ENCODE measurements at places on chromosomes 3 and 15.

DNA sequence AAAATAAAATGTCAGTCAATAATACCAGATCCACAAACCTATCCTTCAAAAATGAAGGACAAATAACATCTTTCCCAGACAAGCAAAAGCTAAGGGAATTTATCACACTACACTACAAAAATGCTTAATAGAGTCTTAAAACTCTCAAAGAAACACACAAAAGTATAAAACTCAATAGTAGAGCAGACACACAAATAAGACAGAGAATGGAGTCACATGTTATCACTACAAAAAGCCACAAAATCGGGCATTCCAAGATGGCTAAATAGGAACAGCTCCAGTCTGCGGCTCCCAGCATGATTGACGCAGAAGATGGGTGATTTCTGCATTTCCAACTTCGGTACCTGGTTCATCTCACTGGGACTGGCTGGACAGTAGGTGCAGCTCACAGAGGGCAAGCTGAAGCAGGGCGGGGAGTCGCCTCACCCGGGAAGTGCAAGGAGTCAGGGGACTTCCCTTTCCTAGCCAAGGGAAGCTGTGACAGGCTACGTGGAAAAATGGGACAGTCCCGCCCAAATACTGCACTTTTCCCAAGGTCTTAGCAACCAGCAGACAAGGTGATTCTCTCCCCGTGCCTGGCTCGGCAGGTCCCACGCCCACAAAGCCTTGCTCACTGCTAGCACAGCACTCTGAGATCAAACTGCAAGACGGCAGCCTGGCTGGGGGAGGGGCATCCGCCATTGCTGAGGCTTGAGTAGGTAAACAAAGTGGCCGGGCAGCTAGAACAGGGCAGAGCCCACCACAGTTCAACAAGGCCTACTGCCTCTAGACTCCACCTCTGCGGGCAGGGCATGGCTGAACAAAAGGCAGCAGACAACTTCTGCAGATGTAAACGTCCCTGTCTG, 46.3 kb downstream of the SENP7 start:
- peak; percentile 49 for DNase-seq

GRCh38 chr15:26125664-26126063, 262.5 kb upstream of the ATP10A start:
- no peak for DNase-seq

- DNase-seq, result no peak
Measured at GRCh38 chr3:170611751-170612150, 25.9 kb upstream of the SLC7A14 start.

DNA sequence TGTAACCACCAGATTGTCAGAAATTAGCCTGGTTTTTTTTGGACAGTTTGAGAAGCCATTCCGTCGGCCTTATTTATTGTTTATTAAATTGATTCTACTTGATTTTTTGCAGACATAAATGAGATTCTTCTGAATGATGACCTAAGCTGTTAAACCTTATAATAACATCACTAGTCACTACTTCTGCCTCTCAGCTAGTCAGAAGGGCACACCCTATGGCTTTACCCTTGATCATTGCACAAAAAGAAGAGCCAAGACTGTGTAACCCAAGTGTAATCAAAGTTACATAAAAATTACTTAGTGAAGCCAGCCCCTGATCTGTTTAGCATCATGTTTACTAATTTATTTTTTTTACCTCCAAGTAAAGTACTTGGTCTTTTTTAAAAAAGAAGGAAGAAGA, 64.3 kb downstream of the CHL1 start:
- no peak for DNase-seq

DNA sequence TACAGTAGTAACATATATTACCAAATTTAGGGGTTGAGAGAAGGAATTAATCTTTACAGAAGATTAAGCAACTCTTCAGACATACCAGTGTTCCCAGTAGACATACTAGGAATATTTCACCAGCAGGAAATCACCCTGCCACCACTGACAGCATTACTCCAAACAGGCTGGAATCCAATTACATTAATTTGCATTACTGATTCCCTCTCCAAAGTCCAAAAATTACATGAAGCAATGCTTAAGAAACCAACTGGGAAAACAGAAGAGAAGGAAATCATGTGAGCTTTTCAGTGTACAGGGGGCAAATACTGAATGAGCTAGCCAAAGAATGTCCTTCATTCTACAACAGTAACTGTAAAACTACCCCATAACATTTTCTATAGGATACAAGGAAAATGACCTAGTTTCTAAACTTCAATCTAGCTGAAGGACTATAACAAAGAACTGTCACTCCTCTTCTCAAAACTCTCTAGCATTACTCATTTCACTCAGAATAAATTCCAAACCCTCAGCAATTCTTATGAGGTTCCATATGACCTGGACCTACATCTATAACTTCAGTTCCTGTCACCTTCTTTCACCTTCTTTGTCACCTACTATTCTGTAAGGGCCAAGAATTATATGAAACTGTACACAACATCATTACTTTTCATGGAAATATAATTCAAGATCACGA, 72.7 kb downstream of the INO80 start:
- peak; percentile 58 for DNase-seq

- DNase-seq, result no peak
Measured at GRCh38 chr3:51934991-51935885, 6.5 kb downstream of the RRP9 start.

- DNase-seq, result peak; percentile 33
Measured at GRCh38 chr15:29208352-29208751, 61.3 kb downstream of the NSMCE3 start.

GRCh38 chr3:65401359-65402305, 637.1 kb downstream of the MAGI1 start:
- no peak for DNase-seq

All from NCI-H526 (cell line).